ENCODE measurements at places on chromosomes 12 and 14.
A peak's percentile ranks its signal among the peaks of the same experiment; 100 is the strongest.

GRCh38 chr12:12221560-12221959 lies 45.3 kb downstream of the LRP6 start:
- peak; percentile 32 for DNase-seq

DNA sequence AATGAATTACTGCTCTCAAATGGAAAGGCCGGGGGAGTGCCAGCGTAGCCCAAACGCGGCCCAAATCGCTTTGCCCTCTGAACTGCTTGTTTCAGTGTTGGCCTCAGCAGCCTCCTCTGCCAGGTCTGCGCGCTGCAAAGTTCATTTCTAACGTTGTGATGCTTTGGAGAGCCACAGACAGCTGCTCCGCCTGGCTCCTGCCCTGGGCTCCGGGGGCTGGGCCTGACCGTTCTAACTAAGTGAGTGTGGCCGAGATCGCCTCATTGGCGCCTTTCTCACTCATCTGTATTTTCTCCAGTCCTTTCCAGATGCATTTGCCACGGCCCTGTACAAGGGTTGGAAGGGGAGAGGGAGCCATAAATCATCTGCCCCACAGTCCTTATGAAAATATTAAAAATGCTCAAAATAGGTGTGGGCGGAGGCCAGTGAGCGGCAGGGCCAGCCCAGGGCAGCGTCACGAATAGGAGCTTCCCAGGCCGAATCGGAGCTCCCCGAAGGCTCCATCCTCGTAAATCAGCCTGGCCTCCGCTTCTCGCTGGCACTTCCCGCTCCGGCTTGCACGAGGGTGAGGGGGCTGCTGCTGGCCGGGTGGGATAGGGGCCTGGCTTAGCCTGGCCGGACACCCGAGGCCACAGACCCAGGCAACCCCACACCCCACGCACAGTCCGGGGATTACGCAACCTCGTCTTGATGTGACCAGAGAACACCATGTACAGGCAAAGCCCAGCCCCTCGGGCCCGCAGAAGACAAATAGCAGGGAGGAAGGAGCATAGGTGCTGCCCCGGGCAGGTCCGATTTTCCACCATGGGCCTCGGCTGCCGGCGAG lies 196.6 kb upstream of the DIO3 start:
- no peak for DNase-seq

DNA sequence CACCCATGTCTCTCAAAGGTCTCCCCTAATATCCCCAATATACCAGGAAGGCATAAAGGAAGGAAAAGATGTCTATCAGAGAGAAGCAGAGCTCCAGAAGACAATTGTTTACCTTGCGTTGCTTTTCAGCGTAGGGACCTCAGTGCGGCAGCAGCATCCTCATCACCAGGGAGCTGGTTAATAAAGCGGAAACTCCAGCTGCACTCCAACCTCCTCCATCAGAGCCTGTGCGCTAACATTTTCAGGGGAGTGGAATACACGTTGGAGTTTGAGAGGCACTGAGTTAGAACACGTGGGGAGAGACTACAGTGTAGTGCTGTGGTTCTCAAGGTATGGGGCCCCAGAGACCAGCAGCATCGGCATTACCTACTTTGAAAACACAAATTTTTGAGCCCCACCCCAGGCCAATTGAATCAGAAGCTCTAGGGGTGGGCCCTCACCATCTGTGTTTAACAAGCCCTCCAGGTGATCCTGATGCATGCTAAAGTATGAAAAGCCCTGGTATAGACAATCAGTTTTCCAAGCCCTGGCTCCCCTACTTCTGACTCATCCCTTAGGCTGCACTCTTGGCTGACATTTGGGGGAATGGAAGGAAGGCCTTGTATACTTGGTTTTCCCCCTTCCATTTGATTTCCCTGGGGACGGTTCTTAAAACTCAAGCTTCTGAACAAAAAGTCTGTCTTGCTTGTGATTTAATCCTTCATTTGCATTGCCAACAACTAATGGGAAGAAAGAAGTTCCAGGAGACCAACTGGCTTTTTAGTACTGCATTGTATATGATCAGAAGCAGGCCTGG lies 419.0 kb upstream of the CCDC196 start:
- no peak for DNase-seq

DNA sequence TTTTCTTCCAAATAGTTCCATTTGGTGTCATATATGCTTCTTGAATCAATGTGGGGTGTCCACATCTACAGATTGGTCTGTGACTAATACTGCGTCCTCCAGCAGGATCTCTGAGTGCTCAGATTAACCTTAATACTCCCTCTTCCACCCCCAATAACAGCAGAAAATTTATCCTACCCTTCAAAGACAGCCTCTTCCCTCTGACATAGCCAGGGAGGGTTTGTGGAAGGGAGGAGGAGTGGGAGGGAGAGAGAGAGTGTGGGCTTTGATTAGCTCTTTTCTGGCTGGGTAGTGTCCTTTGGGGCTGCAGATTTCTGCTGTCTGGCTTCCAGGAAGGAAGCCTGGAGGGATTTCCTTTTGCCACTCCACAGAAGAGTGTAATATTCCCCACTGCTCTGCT lies 220.7 kb downstream of the TTC6 start:
- no peak for DNase-seq
